Lung microvascular endothelial cell (primary cell): ENCODE measurements at places on chromosomes 11 and 22. TPM values are rescaled to one million over a fixed set of nuclear protein-coding genes. Genes with fewer than 3 reads are reported as not detected.

Gene CHRDL2
- total RNA-seq: 0.65 TPM in 1 of 2 replicates, not detected in the other

- DNase-seq: no peak
Measured at GRCh38 chr11:125916683-125917347, 12.5 kb downstream of the DDX25 start.

DNA sequence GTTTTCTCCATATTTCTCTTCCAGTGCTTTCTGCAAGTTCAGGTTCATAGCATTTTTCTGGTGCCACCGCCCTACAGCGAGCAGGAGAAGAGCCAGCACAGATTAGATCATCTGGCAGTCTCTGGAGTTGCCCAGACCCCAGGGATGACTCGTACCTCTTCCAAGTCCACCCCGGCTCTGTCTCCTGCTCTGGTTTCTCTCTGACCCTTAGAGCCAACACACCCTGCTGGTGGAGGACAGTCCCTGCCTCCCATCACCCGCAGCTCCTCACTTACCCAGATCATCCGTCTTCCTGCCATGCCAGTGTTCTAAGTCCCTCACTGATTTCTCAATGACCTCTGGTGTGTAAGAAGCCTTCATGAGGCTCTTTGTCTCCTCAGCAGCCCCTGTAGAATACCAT is 28.0 kb downstream of the TST start:
- DNase-seq: no peak

DNA sequence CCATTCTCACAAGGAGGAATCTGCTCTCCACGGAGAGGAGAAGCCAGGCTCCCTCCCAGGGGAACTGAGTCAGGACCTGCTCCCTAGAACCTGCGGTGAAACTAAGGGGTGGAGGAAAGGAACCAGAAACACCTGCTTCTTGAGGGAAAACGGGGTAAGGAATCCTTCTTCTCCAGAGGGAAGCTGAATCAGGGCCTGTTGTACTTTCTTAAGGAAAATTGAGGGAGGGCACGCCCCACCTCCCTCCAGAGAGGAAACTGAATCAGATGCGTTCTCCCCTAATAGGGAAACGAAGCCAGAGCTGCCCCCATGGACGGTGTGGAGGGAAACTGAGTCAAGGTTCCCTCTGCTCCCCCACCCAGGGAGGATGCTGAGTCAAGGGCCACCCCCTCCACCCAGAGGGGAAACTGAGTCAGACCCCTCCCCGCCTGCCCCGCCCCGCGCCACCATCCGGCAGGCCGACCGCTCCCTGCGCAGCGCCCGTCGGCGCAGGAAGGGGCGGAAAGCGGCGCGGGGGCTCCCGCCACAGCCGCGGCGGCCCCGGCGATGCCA is 393 bp downstream of the RELA start:
- no peak for DNase-seq

DNA sequence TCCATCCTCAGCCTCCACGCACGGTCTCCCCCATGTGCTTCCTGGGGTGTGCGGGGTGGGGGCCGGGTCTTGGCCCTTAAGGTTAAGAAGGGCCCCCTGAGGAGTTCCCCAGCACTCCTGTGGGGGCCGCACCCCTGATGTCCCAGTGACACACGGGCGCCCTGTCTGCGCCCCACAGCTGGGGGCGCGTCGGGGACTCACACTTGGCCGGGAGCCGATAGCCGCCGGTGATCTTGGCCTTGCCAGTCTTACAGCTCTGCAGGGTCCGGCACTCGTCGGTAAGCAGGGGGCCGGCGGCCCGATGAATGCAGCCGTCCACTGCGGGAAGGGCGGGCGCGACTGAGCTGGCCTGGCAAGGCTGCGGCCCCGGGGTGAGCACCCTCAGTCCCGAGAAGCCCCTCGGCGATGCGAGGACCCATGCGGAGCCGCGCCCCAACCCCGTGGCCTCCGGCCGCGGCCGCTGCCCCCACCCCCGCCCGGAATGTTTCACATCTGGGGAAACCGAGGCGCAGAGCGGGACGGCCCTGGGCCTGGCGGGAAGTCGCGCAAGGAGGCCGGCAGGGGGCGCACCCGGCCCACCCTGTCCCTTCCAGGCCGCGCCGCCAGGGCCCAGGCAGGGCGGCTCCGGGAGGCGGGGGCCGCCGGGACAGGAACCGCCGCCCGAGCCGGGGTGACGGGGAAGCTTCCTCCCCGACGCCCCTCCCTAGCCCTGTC is 13.9 kb downstream of the OTUB1 start:
- peak; percentile 72 for DNase-seq

- no peak for DNase-seq
Measured at GRCh38 chr11:70900540-70900939, 351.8 kb downstream of the SHANK2 start.

- no peak for DNase-seq
Measured at GRCh38 chr11:126457817-126458216, 102.3 kb downstream of the ST3GAL4 start.

GRCh38 chr22:25566186-25566897 is 1.9 kb downstream of the GRK3 start:
- DNase-seq: no peak

DNA sequence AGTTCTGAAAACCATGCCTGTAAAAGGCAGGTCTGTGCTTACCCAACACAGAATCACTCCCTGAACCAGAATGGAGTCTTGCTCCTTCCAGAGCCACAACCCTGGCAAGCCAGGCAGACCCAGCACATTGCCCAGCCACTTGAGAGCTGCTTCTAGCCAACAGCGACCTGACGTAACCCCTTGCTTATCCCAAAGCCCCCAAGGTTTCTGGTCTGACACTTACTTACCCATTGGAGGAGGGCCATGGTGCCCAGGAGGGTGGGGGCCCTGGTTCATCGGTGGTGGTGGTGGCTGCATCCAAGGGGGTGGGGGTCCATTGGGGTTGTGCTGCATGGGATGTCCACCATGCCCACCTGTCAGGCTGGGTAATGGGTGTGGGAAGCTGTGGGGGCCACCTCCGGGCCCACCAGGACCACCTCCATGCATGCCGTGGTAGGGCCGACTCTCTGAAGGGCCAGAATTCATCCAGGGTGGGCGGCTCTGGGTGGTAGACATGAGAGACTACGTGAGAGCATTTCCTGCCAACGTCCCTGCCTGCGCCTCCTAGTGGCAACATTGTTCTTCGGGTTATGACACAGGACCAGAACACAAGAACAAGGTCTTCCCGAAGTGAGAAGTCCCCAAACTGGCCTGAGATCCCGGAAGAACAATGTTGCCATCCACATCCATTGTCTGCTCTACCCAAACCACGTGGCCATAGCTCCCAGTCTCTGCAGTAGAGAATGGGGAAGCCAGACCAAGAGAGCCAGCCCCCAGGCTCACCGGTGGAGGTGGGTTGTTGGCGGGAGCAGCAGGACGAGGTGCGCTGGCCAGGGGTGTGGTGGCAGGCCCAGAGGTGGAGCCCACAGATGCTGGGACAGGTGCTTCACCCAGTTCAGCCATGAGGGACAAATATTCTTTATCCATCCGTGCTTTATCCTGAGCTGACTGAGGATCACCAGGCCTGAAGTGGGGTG is 7.8 kb upstream of the PYGM start:
- DNase-seq: peak; percentile 75

Gene PSMC3
- 126 and 135 TPM in 2 replicates for total RNA-seq
